ENCODE measurements at places on chromosomes 5 and 9. TPM values are rescaled to one million over a fixed set of nuclear protein-coding genes. Genes with fewer than 3 reads are reported as not detected.

SEC24A gene
- 11.3 TPM for total RNA-seq

SLC25A48 gene
- total RNA-seq: 0.49 TPM

DNA sequence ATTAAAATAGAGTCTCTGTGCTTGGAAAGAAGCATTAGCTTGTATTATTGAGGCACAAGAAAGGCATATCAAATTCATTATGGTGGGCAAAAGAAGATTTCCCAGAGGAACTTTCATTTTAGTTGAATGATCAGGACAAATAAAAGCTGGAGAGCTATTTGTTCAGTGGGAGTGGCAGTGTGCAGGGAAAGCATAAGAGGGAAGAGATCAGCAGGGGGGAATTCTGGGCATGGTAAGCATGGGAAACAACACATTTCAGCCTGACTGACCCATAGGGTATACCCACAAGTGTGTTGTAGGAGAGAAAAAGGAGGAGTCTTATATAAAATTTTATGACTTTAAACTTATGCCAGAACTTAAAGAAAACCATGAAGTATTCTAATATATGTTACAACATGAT, 167.7 kb upstream of the RASA1 start:
- DNase-seq: no peak

DNA sequence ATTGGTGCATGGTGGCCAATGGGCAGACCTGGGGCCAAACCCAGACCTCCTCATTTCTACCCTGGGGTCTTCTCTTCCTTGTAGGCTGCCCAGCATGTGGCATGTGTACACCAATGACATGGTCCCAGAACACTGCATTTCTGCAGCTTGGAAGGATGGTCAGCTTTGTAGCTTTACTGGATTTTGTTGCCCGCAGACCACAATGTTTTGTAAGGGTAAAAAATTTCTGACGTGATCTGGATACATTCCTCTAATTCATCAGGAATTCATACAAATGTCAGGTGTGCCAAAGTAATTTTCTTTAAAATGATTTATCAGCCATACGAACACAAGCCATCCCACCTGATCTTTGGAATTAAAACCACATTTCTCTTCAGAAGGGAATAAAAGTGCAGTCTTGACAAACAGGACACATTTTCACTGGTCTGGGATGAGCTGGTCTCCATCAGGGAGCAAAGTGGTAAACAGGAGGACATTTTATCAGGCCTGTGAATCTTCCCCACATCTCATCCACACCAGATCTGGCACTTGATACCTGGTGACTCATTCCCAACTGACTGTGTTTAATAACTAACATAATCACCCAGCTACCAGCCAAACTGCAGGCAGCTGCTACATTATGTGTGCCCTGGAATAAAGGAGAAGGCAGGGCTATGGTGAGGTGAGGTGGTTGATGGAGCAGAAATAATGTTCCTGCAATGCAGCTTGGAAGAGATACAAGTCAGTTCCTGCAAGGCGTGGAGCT, 103.9 kb downstream of the SPOCK1 start:
- no peak for DNase-seq

DNA sequence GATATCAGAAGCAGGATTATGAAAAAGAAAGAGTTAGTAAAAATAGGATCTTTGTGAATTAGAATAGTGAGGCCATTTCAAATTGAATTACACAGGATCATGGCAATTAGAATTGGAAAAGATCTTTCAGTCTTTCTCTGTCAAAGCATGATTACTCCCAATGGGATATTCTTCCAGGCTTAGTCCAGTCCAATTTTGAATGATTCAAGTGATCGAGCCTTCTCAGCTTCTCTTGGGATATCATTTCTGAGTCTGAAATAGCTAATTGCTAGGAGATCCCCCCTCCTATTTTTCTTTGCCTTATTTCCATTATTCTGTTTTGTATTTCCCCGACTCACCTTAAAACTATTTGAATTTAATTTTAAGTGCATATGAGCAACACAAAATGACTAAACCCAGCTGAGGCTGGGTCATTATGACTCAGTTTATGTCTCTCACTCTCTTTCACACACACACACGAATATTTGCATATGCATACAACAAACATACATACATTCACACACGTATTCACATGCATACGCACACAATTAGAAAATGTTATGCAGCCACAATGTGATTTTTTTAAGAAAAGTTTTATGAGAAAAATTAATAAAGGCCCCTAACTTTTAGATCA, 34.8 kb upstream of the EFNA5 start:
- DNase-seq: no peak

GRCh38 chr5:128174951-128175350, 91.4 kb downstream of the SLC12A2 start:
- DNase-seq: no peak

DNA sequence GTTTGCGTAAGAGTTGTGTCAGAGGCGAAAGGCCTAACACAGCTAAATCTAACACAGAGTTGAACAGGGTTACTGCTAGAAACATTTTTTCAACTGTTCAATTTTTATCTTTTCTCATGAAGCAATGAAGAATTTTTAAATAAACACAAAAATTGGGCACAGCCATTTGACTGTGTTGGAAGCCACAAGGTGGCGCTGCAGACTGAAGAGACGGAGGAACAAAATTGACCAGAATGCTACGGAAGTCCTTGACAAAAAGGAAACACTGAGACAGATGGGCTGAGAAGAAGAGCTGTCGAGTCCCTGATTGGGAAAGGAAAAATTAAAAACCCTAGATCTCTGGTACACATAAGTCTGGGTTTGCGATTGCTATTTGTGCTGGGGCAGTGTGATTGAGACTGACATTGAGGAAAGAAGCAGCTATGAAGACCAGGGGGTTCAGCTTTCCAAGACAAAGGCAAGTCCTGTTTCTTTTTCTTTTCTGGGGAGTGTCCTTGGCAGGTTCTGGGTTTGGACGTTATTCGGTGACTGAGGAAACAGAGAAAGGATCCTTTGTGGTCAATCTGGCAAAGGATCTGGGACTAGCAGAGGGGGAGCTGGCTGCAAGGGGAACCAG, at the start of gene PCDHB9:
TSS of gene PCDHB9 (plus strand) at position 265 of the 616 bp plus-strand sequence. CDS start at position 423, 158 bp downstream.
- DNase-seq: no peak

Data from vagina (tissue), 2 donors.